ENCODE measurements at places on chromosomes 16 and 17. TPM values are rescaled to one million over a fixed set of nuclear protein-coding genes. Genes with fewer than 3 reads are reported as not detected.

GRB7 gene
- total RNA-seq = not detected

KDM6B gene
- 10.5 TPM for total RNA-seq

KARS1 gene
- 114 TPM for total RNA-seq

PRPSAP2 gene
- 23.3 TPM for total RNA-seq

PRKCB gene
- total RNA-seq = 4.7 TPM

MPP2 gene
- 2.6 TPM for total RNA-seq

CNGB1 gene
- total RNA-seq = not detected

CDH3 gene
- 0.32 TPM for total RNA-seq

KLHL10 gene
- 0.80 TPM for total RNA-seq

TP53TG3 gene
- total RNA-seq = 0.32 TPM

GAS2L2 gene
- total RNA-seq = 0.33 TPM

SNRNP25 gene
- 23.9 TPM for total RNA-seq

ABCC11 gene
- 31.8 TPM for total RNA-seq

MYH2 gene
- total RNA-seq = 0.16 TPM

SERPINF2 gene
- total RNA-seq = 18.4 TPM

WIPF2 gene
- 8.2 TPM for total RNA-seq

ZNF689 gene
- total RNA-seq = 7.0 TPM

MARCHF10 gene
- 0.16 TPM for total RNA-seq

GRIN2A gene
- total RNA-seq = 0.33 TPM

TNK1 gene
- 14.4 TPM for total RNA-seq

CCL14 gene
- total RNA-seq = 31.5 TPM

IKZF3 gene
- 1.8 TPM for total RNA-seq

SLC13A2 gene
- total RNA-seq = not detected

CBLN1 gene
- total RNA-seq = 0.64 TPM

NPIPA3 gene
- total RNA-seq = 1.9 TPM

TNFRSF17 gene
- total RNA-seq = 0.44 TPM

LDHD gene
- 10.5 TPM for total RNA-seq

ZNF830 gene
- total RNA-seq = 15.1 TPM

CACNG1 gene
- total RNA-seq = not detected

CDH13 gene
- total RNA-seq = 11.5 TPM

MAP2K3 gene
- 16.0 TPM for total RNA-seq

FOXC2 gene
- 0.98 TPM for total RNA-seq

CCR7 gene
- 1.0 TPM for total RNA-seq

TMEM114 gene
- not detected for total RNA-seq

CCL7 gene
- total RNA-seq = not detected

CD79B gene
- total RNA-seq = 3.4 TPM

PDP2 gene
- 9.4 TPM for total RNA-seq

Data from breast epithelium (tissue), 4 donors.